ENCODE measurements at places on chromosomes 5 and 9.

DNA sequence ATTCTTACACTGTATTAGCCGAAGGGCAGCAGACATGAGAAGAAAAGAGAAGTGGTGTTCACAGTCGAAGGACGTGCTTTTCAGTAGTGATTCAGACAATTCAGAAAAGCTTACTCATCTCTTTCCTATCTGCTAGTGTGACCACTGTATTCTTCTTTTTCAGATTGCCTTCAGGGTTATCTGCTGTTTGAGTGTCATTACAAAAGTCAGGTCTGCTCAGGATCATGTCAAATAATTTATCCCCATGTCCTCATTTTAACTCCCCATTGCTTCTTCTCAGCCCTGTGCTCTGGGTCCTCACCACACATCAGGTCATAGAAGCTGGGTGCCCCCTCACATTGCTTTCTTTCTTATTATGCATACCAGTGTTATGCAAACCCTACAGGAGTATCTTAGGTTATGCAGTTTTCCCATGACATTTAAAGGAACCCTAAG lies 394.0 kb downstream of the CETN3 start:
- DNase-seq, result no peak

- peak; percentile 84 for DNase-seq
These were observed 59.4 kb upstream of the RAPGEF1 start for GRCh38 chr9:131799177-131799823.

DNA sequence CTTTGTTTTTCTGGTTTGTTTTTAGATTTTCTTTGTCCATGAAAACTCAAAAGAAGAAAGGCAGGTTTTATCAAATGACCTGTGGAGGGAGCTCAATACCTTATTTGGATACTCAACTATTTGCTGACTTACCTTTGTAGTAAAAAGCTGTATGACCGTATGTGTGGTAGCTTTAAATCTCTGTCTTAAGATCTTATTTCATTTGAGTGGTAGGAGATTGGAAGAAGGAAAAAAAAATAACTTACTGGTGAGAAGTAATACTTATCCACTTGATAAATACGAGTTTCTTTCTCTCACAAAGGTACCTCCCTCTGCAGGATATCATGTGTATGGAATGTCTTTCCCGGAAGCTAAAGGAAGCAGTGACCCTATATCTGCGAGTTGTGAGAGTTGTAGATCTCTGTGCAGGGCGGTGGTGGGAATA lies 15.0 kb downstream of the FBXO38 start:
- DNase-seq, result no peak

DNA sequence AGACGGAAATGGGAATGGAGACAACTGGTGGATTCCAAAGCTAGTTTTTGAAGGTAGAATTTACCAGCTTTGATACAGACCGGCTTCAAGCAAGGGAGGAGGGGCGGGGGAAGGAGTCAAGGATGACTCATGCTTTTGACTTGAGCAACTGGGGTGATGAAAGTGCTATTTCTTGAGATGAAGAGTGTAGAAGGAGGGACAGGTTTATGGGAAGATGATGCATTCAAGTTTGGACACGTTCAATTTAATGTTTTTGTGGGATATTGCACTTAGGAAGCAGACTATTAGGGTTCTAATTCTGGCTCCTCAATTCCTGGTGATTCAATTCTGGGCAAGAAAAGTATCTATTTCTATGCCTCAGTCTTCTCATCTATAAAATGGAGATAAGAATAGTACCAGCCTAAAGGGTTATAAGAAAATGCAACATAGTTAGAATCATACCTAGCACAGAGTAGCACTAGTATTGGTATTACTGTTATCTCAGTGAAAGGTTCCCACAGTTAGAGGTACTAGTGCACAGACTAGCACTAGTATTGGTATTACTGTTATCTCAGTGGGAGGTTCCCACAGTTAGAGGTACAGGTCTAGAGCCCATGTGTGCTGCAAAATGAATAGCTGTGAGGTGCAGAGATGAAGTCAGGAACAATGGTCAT lies 4.6 kb downstream of the NIPAL4 start:
- peak; percentile 23 for DNase-seq

- no peak for DNase-seq
These were observed 42.9 kb downstream of the DAPK1 start for GRCh38 chr9:87540444-87541105.

- DNase-seq, result peak; percentile 62
These were observed 82.4 kb downstream of the ZNF354C start for GRCh38 chr5:179142434-179143198.

GRCh38 chr5:150516011-150516410 lies 8.1 kb downstream of the NDST1 start:
- peak; percentile 23 for DNase-seq

DNA sequence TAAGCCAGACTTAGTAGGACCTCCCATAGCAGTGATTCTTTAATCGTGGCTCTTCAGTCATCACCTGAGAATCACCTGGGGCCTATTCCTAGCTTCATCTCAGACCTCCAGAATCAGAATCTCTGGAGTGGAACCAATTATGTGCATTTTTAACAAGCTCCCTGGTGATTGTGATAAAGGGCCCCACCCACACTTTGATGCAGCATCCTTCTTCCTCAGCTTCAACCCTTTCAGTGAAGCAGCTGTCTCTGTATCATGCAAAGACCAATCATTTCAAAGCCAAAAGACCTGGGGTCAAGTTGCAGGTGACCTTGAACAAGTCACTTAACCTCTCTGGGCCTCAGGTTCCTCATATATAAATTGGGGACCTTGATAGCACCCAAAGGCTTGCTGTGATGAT lies 17.1 kb downstream of the FBXO10 start:
- no peak for DNase-seq

DNA sequence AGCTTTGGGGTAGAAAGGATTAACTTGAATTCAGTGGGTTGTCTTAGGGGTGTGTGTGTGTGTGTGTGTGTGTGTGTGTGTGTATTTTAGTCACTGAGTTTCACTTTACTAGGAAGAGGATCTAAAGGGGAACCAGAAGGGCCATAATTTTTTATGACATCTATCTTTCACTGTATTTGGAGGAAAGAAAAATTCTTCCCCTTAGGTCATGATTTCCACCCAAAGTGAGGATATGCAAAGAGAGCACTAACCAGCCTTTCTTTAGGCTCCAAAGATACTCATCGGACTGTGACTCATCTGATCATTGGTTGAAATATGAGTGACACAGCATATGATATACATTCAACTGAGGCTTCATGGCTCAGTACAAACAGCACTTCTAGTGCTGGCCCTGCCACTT lies 75.2 kb upstream of the RASGRF2 start:
- no peak for DNase-seq

- no peak for DNase-seq
These were observed 908.7 kb upstream of the CDH9 start for GRCh38 chr5:27947088-27947487.

DNA sequence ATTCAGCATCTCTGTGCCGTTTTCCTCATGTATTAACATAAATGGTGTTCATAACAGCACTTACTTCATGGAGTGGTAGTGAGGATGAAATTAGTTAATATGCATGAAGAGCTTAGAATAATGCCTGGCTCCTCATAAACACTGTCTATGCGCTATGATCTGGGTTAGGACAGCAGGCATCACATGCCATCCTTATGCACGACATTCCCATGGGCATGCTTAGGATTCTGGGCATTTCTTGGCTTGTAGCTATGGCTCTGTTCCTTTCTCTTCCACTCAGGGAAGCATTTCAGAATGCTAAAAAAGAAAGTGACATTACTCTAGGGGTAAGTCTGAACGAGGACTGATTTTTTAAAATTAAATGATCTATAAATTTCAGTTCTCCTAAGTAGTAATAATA lies 349.8 kb downstream of the ARHGEF28 start:
- DNase-seq, result no peak

DNA sequence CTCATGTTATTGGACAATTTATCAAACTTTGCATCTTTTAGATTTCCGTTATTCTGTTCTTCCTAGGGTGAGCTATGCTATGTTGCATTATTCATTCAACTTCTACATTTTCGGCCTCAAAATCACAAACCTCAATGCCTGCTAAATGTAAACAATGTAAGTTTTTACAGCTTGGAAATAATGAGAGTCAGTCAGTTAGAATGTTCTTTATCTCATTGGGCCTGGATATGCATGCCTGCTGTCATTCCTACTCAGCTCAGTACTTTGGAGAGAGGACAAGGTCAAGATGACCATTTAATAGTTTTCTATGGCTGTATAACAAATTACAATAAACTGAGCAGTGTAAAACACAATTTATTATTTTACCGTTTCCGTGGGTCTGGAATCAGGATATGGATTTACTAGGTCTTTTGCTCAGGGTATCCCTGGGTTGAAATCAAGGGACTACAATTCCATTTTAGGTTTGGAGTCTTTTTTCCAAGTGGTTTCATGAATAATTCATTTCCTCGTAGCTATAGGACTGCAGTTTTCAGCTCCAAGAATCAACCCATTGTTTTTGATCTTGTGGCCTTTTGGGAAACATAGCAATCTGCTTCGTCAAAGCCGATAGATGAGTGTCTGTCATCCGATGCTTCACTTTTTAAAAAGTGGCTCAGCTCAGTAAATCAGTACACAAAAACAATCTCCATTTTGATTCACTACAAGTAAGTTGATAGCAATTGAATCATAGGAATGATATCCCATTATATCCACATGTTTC lies 1143.2 kb upstream of the CDH6 start:
- no peak for DNase-seq

- no peak for DNase-seq
These were observed 1413.6 kb upstream of the ACO1 start for GRCh38 chr9:30970812-30971211.

GRCh38 chr5:135571066-135571609 lies 7.7 kb downstream of the CXCL14 start:
- no peak for DNase-seq

- DNase-seq, result no peak
These were observed 135.4 kb upstream of the CKMT2 start for GRCh38 chr5:81097713-81098112.

DNA sequence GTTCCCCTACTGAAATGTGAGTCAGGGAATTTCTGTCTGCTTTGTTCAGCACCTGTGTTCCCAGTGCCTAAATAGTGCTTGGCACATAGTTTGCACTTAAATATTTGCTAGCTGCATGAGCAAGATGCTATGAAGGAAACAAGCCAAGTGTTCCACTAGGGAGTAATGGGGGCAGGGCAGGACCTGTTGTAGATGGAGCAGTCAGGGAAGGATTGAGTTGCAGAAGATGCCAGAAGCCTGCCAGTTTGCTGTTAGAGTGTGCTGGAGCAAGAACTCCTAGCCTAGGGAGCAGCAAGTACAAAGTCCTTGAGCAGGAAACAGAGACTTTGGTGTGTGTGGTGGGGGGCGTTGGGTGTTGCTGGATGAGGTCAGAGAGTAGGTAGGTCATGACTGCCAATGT lies 87.5 kb downstream of the DAB2IP start:
- no peak for DNase-seq

- no peak for DNase-seq
These were observed 822.8 kb upstream of the C9orf72 start for GRCh38 chr9:28396058-28396457.

DNA sequence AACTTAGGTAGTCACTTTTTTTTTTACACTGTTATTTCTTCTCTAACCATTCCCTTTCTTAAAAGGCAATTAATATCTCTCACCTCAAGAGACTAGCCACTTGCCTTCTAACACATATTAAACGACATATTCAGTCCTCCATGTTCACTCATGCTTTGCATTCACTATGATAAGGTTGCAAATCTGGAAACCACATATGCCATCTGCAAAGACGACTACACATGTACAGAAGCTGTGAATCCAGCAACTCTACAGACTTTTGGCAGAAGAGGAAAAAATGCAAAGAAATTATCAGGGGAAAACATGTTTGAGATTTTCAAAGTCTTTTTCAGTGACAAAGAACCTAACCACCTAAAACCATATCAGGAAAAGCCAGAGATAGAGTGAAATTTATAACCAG lies 112.1 kb downstream of the EPB41L4A start:
- no peak for DNase-seq

- peak; percentile 19 for DNase-seq
These were observed 187.7 kb downstream of the ENC1 start for GRCh38 chr5:74452856-74453255.

DNA sequence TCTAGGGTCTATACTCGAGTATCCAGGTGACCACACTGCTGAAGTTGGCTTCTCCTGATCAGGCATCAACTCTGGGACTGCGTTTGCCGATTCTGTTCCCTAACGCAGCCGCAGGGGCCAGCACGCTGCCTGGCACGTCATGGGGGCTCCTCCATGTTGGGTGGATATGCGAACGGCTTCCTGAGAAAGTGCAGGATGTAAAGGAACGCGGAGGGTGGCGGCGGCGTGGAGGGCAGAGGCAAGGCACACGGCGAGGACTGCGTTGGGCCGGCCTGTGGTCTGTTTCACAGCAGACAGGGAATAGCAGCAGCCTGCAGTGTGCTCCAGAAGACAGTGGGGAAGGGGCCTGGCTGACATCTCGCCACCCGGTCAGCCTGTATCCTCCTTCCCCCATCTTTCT lies 3.8 kb downstream of the LCN10 start:
- DNase-seq, result no peak

- DNase-seq, result no peak
These were observed 33.7 kb downstream of the HAVCR1 start for GRCh38 chr5:157025093-157025698.

DNA sequence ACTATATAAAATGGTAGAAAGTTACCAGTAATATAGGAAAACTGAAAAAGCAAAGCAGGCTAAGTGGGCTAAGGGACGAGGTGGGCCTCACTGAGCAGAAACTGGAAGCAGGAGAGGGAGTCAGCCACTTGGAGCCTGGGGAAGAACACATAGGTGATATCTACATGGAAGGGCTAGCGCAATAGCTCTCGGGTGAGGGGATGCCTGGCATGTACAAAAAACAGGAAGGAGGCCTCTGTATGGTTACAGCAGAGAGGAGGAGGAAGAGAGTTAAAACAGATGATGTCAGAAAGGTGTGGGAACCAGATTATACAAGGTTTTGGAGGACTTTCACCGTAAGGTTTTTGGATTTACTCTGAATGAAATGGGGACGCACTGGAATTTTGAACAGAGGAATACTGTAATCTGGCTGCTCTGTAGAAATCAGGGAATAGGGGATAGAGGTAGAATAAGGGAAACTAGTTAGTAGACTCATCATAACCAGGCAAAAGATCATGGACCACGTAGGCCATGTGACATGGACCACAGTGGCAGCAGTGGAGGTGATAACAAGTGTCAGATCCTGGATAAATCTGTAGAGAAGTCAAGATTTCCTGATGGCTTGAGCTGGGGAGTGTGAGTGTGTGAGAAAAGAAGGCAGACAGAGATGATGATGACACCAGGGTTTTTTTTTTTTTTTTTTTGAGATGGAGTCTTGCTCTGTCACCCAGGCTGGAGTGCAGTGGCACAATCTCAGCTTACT lies 52.5 kb downstream of the FNBP1 start:
- peak; percentile 21 for DNase-seq

- no peak for DNase-seq
These were observed 30.4 kb upstream of the SLC2A8 start for GRCh38 chr9:127366594-127366993.

- DNase-seq, result no peak
These were observed 38.1 kb upstream of the EQTN start for GRCh38 chr9:27335075-27335474.

All from RPMI8226 (cell line).